Fibroblast of lung (primary cell): ENCODE measurements at places on chromosomes 2 and 18. TPM values are rescaled to one million over a fixed set of nuclear protein-coding genes. Genes with fewer than 3 reads are reported as not detected.
A peak's percentile ranks its signal among the peaks of the same experiment; 100 is the strongest.

Gene RGPD4
- total RNA-seq: under 0.01 TPM in 1 of 2 replicates, not detected in the other

Gene LRATD1
- total RNA-seq: 0.51 and 0.99 TPM in 2 replicates

Gene SCYGR4
- not detected in 2 replicates for total RNA-seq

Gene RNF25
- total RNA-seq: 26.7 and 39.1 TPM in 2 replicates

Gene MAP3K19
- not detected in 2 replicates for total RNA-seq

Gene LHCGR
- total RNA-seq: not detected in 2 replicates

Gene MOGAT1
- total RNA-seq: not detected in 2 replicates

Gene RAMP1
- total RNA-seq: 16.0 and 16.4 TPM in 2 replicates

Gene FBXO15
- 0.77 and 0.83 TPM in 2 replicates for total RNA-seq

Gene XPO1
- 297 and 348 TPM in 2 replicates for total RNA-seq

Gene RAB6C
- not detected in 2 replicates for total RNA-seq

Gene REG1A
- not detected in 2 replicates for total RNA-seq

- DNase-seq: no peak
Measured at GRCh38 chr2:33633315-33633714, 34.2 kb upstream of the FAM98A start.

DNA sequence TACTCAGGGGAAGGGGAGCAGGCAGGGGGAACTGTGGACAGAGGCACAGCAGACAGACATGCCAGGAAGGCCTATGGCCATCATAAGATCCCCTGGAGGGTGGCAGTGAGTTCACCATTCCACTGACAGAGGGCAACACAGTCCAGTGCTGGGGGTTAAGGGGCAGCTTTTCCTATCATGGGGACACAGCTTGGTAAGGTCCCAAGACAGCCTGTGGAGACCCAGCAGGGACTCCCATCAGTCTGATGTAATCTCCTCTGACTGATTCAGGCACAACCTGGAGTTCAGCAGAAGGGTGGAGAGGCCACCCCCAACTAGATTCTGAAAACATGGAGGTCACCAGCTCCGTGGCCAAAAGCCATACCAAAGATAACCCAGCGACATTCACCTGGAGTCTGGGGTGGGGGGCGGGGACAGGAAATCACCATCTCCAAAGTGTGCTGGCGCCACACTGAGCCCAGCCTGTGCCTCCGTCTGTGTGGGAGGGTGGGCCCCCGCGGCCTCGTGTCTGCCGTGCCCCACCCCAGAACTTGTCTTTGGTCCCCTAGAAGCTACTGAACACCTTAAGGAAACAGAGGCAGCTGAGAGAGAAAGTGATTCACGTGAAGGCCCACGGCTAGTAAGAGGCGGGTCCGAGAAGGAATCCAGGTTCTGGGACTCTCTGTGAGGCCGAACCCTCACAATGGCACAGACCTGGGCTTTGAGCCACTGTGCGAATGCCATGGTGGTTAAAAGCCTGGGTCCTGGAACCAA is 28.6 kb downstream of the DNMT3A start:
- no peak for DNase-seq

GRCh38 chr2:60641811-60642788 is 88.6 kb upstream of the BCL11A start:
- DNase-seq: peak; percentile 66

- no peak for DNase-seq
Measured at GRCh38 chr2:223865124-223865523, 27.7 kb upstream of the AP1S3 start.

DNA sequence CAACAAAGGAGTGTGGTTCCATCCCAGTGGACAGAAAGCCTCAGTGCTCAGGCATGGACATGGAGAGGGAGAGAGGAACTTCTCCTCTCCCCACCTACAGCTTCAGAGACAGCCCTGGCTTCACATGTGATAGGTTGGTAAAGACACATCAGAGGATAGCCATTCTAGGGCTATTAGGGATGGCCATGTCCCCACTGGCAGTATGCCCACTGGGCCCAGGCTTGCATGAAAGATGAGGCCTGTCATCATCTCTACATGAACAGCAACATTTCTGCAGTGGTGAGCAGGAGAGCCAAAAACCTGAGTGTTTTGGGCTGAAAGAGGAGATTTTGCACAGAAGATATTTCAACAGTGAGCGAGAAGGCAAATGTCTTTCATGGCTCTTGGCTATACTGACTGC is 517.2 kb downstream of the NR4A2 start:
- no peak for DNase-seq

- no peak for DNase-seq
Measured at GRCh38 chr2:44430342-44430741, 68.6 kb downstream of the CAMKMT start.

GRCh38 chr2:96970910-96971309 is 15.5 kb downstream of the FAM178B start:
- no peak for DNase-seq

DNA sequence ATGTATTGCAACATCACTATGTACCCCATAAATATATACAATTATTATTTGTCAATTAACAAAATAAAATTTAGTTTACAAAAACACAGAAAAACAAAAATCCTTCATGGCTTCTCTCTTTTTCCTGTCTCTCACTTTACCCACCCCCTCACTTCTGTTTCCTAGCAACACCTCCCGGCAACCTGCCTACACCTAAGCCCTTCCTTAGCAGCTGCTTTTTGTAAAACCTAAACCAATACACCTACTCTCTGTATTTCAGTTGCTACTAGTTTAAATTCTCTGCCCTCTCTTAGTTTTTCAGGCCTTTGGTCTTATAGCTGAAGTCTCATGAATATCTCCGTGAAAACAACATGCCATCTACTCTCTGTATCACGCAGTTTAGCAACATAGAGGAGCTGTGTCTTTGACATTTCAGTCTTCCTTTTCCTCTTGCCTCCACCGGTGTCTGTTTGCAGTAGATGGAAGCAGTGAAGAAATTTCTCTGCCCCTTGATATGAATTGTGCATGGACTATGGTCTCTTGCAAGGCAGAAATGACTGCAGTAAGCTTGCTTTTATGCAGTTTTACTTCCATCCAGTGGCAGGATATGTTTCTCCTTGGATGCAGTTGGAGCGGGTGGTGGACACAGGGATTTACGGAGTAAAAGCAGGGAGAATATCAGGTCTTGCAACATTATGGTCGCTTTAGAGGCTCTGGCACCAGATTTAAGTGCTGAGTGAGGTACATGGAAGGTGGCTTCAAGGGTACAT is 42.0 kb upstream of the ZDBF2 start:
- DNase-seq: no peak

- no peak for DNase-seq
Measured at GRCh38 chr2:64283641-64284361, 139.6 kb upstream of the PELI1 start.

DNA sequence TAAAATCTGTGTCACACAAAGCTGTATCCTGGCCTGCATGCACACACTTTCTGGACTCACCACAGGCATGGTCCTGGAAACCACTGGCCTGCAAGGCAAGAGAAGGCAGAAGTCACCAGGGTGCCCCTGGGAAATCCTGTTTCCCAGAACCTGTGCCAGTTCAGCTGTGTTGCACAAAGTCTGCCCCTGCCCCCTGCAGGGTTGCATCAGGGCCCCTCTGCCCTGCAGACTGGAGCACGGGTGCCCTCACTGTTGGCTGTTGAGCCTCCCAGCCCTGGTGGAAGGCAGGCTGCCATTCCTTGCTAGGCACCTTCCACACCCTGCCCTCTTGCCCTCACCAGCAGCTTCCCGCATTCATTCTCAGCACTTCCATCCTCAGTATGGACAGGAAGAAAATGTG is 18.0 kb upstream of the TUBB6 start:
- no peak for DNase-seq

DNA sequence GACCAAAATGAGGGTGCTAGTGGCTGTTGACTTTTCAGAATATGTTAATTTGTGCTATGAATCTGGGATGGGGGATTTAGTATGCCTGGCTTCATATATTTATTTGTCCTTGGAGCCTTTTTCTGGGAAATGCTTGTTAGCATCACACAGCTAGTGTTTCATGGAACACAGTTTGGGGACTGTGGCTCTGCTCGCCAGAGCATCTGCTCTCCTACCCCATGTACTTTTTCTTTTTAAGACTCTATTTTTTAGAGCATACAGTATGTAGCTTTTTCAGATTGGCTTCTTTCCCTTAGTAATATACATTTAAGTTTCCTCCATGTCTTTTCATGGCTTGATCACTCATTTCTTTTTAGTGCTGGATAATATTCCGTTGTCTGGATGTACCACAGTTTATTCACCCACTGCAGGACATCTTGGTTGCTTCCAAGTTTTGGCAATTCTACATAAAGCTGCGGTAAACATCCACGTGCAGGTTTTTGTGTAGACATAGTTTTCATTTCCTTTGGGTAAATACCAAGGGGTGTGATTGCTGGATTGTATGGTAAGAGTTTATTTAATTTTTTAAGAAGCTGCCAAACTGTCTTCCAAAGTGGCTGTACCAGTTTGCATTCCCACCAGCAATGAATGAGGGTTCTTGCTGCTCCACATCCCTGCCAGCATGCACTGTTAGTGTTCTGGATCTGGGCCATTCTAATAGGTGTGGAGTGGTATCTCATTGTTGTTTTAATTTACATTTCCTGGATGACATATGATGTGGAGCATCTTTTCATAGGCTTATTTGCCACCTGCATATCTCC is 44.1 kb downstream of the EFR3B start:
- no peak for DNase-seq

GRCh38 chr2:237097326-237097910 is 11.7 kb downstream of the COPS8 start:
- no peak for DNase-seq

DNA sequence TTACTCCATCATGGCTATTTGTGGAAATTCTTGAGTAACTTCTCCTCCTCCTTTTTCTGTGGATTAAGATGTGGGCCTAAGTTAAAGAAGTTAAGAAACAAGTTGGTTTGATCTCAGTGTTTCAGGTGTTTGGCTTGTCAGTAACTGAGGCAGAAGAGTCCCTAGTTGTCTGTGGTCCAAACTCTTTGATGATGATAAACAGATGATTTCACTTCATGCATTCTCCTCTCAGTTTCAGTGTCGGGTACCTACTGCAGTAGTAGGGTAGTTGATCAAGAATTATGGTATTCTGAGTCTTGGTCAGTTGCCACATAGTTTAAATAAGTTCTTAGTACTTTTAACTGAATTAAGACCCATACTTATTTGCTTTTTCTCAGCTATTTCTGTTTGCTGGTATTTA is 85.6 kb downstream of the NCOA1 start:
- DNase-seq: no peak

DNA sequence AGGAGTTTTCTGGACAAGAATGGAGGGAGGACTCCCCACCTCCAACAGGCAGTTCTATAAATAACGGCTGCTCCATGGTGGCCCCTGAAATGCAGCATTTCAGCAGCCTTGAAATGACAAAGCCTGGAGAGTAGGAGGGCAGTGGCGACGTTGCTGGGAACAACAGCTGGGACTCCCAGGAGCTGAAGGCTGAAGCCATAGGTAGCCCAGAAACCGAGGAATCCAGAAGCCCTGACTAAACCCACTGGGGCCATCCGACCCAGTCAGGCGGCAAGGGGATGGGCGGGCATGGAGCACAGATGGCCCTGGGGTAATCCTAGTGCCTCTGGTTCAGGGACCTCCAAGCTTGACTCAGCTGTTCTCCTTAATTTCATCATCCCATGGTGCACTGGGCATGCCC is 9.0 kb downstream of the PRKAG3 start:
- DNase-seq: no peak

- no peak for DNase-seq
Measured at GRCh38 chr2:234699456-234699855, 202.6 kb upstream of the ARL4C start.

GRCh38 chr2:162172802-162173370 is 20.8 kb upstream of the GCG start:
- DNase-seq: no peak

GRCh38 chr18:74290794-74291471 is 830 bp downstream of the CYB5A start:
- no peak for DNase-seq

GRCh38 chr2:20930928-20931327 is 108.0 kb upstream of the LDAH start:
- DNase-seq: no peak

DNA sequence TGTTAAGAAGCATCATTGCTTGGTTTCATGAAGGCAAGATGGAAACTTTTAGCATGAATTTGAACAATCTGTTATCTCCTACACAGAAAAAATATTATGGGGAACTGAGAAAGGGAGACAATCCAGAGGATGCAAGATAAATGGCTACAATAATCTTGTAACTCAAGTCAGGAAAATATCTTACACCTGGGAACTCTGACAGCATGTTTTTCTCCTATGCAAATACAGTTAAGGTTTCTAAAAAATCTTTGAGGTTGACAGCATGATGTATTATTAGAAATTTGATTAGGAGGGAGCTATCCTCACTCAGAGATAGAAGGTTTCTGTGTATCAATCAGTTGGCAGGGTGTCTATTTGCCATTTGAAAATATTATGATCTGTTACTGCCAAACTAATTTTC is 75.6 kb downstream of the GPD2 start:
- no peak for DNase-seq

DNA sequence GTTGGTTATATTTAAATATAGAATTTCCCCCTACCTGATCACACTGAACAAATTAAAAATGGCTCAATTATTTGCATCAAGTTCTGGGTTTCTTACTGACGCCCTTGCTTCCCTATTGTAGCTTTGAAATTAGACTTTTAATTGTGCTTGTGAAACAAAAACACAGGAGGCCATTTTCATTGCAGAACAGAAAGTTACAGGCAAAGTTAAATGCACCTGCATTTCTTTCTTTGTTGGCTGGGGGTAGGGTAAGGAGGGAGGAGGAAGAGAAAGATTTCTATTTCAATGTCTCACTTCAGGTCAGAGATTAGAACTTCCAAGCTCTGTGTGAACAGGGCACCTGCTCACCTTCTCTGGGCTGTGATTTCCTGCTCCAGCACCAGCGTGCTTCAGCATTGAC is 199.6 kb downstream of the BCL11A start:
- no peak for DNase-seq

- no peak for DNase-seq
Measured at GRCh38 chr2:1070601-1071000, 120.0 kb downstream of the SNTG2 start.

GRCh38 chr2:174683392-174683759 is 80.9 kb downstream of the CHRNA1 start:
- DNase-seq: peak; percentile 63

GRCh38 chr2:200338692-200339091 is 32.2 kb downstream of the SPATS2L start:
- DNase-seq: no peak
